Tibial artery (tissue), 4 donors: ENCODE measurements at places on chromosomes 12 and 14.

GRCh38 chr14:91477388-91477787 is 32.7 kb downstream of the PPP4R3A start:
- DNase-seq, result no peak

GRCh38 chr14:100674428-100674827 is 52.3 kb upstream of the DLK1 start:
- no peak for DNase-seq

DNA sequence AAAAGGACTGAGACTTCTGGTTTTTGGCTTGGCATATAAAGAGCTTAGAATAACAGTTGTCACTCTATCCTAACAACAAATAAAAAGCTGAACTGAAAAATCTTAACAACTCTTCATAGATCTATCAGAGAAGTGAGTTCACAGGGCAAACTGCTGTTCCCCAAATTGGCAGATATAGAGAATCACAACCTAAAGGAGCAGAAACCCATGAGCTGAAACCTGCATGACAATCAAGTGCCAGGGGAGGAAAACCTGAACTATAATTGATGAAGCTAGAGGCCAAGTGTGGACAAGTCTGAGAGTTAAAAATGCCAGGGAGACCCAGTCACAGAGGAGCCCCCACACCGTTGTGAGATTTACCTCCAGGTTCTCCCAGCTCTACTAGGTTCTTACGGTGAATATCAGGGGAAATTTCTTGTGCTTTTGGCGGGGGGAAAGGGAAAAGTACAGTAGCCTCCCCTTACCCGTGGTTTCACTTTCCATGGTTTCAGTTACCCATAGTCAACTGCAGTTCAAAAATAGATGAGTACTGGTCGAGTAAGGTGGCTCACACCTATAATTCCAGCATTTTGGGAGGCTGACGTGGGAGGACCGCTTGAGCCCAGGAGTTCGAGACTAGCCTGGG is 53.9 kb downstream of the ATF7 start:
- DNase-seq, result no peak

DNA sequence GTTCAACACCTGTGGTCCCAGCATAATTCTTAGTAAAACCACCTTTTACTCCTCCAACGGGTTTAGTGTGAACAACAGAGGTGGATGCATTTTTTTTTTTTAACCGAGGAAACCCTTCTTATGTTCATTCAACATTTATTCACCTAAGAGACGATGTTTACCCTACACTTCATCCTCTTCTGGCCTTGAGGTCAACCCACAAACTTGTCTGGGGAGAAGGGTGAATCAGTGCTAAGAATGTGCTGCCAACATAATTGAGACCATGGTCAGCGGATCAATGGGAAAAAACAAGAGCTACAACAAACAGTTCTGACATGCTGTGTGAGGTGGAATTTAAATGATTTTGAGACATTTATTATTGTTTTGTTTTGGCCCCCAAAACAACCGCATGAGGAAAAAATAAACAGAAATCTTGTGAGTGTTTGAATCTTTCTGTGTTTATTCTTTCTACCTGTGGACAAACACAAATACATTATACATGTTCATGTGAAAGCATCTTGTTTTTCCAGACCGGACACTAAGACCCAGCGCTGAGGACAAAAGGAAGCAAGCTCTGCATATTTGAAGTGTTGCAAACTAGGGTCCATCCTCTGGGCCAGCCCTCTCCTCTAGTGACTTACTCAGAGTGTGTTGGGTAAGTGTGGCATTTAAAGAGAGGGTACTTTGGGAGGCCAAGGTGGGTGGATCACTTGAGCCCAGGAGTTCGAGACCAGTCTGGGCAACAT is 5.1 kb upstream of the USP30 start:
- no peak for DNase-seq

GRCh38 chr12:48422060-48422459 is 50.3 kb upstream of the ANP32D start:
- DNase-seq, result no peak

- DNase-seq, result peak; percentile 79
Observed at GRCh38 chr14:23062002-23062401, 4.7 kb upstream of the CDH24 start.

DNA sequence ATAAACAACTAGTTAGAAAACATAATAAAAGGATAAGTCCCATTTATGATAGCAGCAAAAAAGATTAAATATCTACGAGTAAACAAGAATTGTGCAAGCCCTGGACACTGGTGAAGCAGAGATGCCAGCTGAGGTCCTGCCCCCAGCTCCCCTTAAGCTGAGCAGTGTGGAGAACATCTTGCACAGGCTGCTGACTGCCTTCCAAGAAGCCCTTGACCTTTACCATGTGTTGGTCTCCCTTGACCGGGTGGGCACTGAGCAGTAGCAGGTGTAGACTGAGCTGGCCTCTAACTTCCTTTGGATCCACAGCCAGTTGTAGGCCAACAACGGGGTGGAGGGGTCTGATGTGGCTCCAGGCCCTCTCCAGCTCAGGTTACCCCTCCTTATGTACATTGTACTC is 47.7 kb upstream of the PAPLN start:
- DNase-seq, result no peak

DNA sequence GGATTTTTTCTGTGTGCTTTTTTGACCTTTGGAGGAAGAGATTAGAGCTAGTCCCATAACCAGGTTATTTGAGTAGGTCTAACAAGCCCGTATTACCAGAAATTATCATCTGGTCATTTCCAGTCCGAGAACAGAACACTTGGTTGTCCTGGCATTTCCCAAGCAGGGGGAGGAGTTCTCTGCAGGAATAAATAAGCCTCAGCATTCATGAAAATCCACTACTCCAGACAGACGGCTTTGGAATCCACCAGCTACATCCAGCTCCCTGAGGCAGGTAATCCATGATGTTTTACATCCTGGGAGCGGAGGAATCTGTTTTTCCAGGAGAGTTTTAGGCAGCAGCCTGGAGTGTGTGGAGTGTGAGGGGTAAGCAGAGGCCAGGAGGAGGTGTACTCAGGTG is at the start of gene SERPINA3:
Gene SERPINA3 (plus strand): TSS at position 218 of the 400 bp plus-strand sequence. CDS start 2,051 bp downstream, outside the sequence.
- DNase-seq, result peak; percentile 35

GRCh38 chr14:53692885-53693284 is 263.7 kb downstream of the BMP4 start:
- DNase-seq, result no peak

GRCh38 chr14:95761436-95761835 is 47.5 kb upstream of the TCL1A start:
- no peak for DNase-seq

- DNase-seq, result no peak
Observed at GRCh38 chr12:65229441-65229840, 49.0 kb upstream of the MSRB3 start.

DNA sequence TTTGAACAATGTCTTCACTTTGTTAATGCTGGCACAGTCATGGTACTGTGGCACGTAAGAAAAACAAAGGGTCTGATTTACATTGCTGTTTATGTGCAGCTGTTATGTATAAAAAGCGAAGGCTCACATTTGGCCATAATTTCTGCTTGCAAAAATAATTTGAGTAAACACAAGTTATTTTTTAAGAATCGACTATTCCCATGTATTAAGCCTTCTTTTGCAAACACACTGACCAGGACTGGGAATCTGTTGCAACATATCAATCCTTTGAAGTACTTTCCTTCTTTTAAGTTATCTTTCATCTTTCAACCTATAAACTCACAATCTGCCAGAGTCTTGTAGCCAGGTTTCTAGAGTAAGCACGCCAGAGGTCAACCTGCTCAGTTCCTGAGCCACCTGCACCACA is 145.4 kb upstream of the BMP4 start:
- DNase-seq, result no peak

DNA sequence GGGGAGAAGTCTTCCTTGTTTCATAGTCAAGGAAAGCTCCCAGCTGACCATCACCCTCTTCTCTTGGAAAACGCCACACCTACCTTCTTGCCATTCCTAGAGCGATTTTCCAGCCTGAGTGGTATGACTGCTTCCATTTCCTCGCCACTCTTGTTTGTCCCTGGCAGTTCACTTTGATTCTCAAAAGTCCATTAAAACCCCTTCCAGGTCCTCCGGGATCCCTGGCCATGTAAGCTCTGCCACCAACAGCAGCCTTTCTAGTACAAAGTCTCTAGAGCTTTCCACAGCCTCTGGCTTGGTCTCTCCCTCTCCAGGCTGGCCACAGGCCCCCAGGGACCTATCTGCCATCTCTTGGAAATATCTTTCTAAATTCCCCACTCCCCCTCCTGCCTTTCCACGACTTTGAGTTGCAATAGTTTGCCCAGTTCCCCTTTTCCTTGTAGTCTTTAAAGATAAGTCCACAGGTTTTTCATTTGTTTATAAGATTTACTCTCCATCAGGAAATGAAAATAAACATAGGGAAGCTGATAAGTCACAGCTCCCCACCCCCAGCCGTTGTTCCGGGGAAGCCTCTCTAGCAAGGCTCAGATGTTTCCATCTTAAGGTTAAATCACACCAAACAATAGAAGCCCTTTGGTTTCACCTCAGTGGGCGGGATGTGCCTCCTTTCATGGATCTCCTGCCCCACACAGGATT is 42.9 kb upstream of the SINHCAF start:
- DNase-seq, result peak; percentile 31

- DNase-seq, result no peak
Observed at GRCh38 chr12:103503546-103504480, 8.0 kb upstream of the C12orf42 start.

- DNase-seq, result no peak
Observed at GRCh38 chr12:92933606-92934005, 4.5 kb upstream of the EEA1 start.

- DNase-seq, result no peak
Observed at GRCh38 chr14:36068777-36069534, 107.6 kb downstream of the PTCSC3 start.

DNA sequence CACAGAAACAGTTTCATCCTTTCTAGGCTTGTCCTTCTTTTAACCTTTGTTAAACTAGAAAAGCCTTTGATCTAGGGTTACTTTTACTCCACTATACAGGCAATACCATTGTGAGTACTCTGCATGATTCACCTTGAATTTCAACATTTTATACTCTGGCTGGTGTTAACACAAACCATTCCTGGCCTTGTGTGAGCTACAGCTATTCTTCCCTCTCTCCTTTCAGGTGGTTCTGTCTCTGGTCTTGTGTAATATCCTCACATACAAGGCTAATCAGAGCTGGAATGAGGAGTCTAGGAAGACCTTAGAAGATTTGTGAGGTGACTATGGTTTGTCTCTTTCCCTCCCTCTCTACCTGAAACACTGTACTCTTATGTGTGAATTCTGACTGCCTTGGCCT is 837.4 kb upstream of the USP15 start:
- DNase-seq, result no peak

DNA sequence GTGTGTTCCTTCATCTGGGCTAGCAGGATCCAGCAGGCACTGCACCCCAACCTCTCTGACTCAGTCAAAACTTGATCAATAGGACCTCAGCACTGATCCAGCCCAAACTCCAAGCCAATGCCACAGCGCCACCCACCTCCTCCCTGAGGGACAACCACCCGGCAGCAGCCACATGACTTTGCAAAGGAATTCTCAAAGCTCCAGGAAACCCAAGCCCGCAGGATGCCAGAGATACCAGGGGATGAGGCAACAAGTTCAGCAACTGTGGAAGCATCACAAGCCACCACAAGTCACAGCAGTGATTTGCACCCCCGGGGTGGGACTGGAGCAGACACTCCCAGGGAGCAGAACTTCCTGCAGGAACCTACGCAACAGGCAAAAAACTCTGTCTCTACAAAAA is 37.3 kb downstream of the ACTN1 start:
- DNase-seq, result peak; percentile 62

DNA sequence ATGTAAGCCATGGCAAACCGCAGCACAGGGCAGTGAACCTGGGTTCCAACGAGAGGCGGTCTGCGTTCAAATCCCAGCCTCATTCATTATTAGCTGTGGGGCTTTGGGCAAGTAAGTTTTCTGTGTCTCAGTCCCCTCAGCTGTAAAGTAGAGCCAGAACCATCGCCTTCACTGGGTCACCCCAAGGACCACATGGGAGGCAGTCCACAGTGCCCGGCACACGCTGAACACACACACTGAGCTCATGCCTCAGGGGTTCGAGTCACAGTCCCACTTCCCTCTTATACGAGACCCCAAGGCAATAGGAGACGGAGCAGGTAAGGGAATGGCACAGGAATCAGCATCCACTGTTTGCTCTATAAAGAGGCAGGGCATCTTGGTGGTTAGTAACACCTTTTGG is 19.1 kb downstream of the LRTM2 start:
- DNase-seq, result no peak

GRCh38 chr12:129152351-129153104 is 299.2 kb downstream of the GLT1D1 start:
- no peak for DNase-seq

GRCh38 chr14:73235531-73236155 is 1.7 kb upstream of the PAPLN start:
- peak; percentile 17 for DNase-seq

- DNase-seq, result peak; percentile 4
Observed at GRCh38 chr14:49939884-49940510, 47.1 kb downstream of the ARF6 start.

- no peak for DNase-seq
Observed at GRCh38 chr14:99177886-99178835, 93.8 kb downstream of the BCL11B start.

GRCh38 chr12:67026487-67027246 is 242.5 kb upstream of the CAND1 start:
- DNase-seq, result no peak

DNA sequence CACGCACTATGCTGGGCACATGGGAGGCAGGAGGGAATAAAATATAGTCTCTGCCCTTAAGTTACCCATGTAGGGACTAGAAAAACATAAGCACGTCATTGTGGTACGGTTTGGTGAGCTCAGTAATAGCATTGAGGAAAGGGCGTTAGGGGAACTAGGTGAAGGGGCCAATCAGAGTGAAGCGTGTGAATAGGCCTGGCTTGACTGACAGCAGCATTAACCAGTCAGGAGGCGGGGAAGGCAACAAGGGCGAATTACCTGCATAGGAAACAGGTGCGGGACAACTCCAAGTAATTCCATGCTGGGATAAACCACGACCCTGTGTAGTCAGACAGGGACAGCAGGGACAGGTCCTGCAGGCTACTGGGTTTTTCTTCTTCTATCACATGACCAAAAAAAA is 107.7 kb downstream of the UNC79 start:
- no peak for DNase-seq

DNA sequence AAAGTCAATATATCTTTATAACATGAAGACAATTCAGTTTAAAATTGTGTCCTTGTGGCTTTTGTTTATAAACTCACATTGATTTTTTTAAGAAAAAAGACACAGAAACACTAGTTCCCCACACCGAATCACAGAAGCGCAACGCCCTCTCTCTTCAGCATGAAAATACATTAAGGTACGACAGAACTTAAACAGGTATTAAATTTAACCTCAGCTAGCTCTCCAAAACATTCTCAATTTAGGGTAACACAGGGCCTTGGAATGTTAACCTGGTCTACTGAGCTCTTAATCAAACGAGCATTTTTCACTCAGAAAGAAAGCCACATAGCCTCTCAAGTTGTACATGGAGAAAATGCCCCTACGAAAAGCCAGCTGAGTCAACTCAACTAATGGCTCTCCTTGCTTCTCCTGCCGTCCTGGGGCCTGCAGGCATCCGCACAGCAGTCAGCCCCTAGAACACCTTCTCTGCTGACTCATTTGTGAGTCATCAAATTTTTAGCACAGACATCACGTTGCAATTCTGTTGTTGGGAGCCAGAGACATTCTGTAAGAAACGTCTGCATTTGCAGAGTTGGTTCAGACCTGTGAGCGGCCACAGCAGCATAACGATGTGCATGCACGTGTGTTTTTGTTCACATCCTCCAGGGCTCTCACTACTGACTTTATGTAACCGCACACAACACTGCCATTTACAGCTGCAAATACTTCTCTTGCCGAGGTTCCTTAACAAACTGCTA is 141.6 kb downstream of the ITPR2 start:
- no peak for DNase-seq

GRCh38 chr14:24262821-24263733 is at the start of gene TGM1:
Gene TGM1 (minus strand): TSS chr14:24263177. CDS start chr14:24262352, 825 bp downstream.
- no peak for DNase-seq
